CD4-positive, alpha-beta T cell treated with Interferon alpha-2 for 1 hour (primary cell): ENCODE measurements at places on chromosomes 2 and 18.

- DNase-seq, result no peak
These were observed 210.4 kb downstream of the CDH19 start for GRCh38 chr18:66393463-66393862.

GRCh38 chr18:79360933-79361332, 34.8 kb upstream of the NFATC1 start:
- DNase-seq, result no peak

GRCh38 chr18:61334491-61334850, 1.2 kb downstream of the CDH20 start:
- DNase-seq, result no peak

- no peak for DNase-seq
These were observed 64.7 kb downstream of the RAPH1 start for GRCh38 chr2:203470371-203470770.

DNA sequence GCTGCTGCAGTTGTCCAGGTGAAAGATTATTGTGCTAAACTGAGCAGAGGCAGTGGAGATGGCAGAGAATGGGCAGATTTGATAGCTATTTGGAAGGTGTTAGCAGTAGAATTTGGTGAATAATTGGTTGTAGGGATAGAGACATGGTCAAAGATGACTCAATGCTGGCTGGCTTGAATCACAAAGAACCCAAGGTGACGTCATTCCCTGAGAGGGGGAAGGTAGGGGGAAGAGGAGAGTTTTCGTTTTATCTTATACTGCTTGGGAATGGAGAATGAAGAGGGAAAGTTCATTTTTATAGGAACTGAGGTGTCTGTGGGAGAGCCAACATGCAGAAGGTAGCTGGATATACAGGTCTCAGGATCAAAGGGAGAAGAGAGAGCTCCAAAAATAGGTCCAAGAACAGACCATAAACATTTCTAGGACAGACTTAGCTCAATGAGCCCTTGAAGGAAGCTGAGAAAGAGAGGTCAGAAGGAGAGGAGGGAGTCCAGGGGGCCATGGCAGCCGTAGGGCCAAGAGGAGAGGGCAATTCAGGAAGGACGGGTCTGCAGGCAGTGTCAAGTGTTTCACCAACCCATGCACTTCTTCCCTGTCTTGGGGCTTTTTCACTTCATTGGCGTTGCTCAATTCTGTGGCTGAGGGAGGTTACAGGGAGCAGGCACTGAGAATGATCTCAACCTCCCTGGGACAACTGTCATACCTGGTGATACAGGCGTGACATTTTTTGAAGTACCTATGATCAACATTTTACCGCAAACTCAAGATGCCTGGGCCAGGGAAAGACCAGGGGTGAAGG, 281.3 kb downstream of the TDRD15 start:
- DNase-seq, result no peak

DNA sequence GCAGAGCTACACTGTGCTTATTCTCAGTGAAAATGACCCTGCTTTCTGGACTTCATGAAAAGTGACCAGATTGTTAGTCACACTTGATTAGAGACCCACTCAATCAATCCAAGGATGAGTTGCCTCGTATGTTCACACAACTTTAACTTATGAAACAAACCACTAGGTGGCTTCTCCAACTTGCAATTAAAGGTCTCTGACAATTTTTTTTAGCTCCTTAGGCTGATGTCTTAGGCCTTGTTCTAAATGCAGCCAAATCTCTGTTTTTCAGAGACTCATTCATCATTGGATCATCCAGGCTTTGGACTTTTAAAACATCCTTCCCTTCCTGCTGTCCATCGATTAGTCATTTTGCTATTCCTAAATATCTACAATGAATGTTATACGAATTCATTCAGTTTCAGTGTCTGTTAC, 63.4 kb downstream of the MREG start:
- DNase-seq, result no peak

DNA sequence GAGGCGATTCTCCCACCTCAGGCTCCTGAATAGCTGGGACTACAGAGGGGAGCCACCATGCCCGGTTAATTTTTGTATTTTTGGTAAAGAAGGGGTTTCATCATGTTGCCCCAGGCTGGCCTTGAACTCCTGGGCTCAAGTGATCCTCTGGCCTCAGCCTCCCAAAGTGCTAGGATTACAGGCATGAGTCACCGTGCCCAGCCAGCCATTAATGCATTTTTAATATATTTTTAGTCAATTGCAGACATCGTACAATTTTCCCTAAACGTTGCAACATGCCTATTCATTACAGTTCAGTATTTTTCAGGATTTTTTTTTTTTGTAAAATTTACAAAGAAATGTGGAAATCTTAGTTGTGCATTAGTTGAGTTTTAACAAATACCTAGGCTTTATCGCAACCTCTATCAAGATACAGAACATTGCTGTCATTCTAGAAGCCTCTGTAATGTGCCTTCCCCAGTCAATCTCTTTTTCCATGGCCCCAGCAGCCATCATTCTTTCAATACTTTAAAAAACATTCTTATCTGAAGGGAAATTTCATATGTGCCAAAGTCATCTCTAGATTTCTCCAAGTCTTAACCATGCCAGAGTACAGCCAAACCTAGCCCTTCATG, 14.7 kb downstream of the NABP1 start:
- no peak for DNase-seq

DNA sequence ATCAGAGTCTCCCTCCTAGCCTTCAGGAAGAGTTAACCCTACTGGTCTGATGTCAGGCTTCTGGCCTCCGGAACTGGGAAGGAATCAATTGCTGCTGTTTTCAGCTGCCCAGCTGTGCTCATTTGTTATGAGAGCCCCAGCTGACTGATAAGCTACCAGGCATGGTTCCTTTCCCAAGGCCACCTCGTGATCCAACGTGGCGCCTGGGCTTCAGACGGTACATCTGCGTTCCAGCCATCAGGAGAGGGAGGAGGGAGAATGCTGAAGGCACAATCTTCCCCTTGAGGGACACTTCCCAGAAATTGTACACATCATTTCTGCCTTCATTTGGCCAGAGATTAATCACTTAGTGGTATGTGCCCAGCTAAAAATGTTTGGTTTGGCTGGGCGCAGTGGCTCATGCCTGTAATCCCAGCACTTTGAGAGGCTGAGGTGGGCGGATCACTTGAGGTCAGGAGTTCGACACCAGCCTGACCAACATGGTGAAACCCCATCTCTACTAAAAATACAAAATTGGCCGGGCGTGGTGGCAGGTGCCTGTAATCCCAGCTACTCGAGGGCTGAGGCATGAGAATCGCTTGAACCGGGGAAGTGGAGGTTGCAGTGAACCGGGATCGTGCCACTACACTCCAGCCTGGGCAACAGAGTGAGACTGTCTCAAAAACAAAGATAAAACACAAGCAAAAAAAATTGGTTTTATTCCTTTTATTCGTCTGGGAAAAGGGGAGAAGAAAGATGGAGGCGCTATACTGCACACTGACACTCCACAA, 10.5 kb upstream of the ARMC9 start:
- no peak for DNase-seq

GRCh38 chr2:43000242-43001054, 208.1 kb upstream of the HAAO start:
- DNase-seq, result no peak

- DNase-seq, result no peak
These were observed 73.7 kb downstream of the MEIS1 start for GRCh38 chr2:66508484-66509071.

GRCh38 chr2:79001285-79001684, 24.2 kb upstream of the REG3G start:
- DNase-seq, result no peak

DNA sequence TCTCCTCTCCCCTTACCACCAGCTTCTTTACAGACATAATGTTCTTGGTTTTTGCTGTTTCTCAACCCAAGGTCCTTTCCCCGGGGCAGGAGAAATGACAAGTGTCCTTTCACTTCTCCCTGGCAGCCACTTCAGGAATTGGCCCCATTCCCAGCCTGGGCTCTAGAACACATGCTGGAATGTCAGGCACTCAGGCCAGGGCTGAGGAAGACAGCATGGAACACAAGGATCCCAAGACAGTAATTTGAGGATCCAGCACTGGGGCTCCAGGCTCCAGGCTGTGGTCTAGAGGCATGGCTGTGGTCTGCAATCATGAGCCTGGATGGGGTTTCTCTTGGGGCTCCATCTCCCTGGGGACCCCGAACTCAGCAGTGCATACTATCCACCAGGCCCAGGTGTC, 201.4 kb downstream of the CELF4 start:
- no peak for DNase-seq

DNA sequence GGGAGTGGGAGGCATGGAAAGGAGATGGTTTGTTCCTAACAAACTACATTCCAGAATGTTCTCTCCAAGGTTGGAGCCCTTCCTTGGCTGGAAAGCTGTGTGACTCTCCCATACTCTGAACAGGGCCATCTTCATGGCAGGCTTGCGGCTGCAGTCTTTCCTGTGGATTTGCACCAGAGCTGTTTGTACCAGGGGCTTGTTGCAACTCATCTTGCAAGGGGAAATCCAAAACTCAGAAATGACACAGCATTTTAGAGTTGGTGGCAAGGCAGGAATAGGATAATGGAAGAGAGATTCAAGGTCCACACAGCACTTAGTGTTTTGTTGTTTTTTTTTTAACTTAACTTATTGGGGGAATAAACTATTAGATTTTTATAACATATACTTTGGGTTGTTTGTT, 73.7 kb upstream of the ZNF516 start:
- DNase-seq, result no peak

DNA sequence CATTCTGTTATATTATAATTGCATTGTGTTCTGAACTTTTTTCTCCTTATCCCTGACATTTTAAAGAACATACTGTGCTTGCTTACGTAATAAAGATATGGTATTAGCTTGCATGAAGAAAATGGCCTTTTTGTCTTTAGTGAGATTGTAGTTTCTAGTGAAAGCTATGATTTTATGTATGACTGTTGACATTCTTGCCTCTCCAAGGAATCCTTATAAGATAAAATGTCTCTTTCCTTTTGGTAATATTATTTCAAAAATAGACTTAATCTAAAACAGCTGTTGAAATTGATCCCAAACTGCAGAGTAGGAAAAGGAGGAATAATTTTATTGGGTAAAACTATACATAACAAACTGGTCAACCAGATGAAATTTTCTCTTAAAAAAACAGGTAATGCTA, 40.8 kb upstream of the CCDC102B start:
- DNase-seq, result no peak

- DNase-seq, result no peak
These were observed 110.0 kb downstream of the NCKAP5 start for GRCh38 chr2:133458280-133458679.

GRCh38 chr2:170277951-170278350, 100.0 kb downstream of the MYO3B start:
- no peak for DNase-seq

DNA sequence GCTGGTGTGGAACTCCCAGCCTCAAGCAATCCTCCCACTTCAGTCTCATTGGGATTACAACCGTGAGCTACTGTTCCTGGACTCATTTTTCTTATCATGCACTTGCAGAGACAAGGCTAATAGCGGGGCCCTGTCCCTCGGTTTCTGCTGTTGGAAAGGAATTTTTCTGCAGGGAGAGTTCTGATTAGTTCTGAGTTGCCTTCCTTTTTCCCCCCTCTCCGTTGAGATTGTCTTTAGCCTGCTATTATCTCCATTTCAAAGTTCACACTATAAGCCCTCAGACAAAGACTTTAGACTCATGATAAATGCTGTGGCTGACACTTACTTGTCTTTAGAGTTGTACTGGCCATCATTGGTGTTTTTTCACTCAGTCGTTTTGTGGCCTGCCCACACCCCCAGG, 97.2 kb downstream of the NCOA1 start:
- DNase-seq, result no peak

- DNase-seq, result no peak
These were observed 359.9 kb downstream of the OSR1 start for GRCh38 chr2:18998491-18998890.

- DNase-seq, result no peak
These were observed 32.7 kb downstream of the APCDD1 start for GRCh38 chr18:10487154-10487553.

DNA sequence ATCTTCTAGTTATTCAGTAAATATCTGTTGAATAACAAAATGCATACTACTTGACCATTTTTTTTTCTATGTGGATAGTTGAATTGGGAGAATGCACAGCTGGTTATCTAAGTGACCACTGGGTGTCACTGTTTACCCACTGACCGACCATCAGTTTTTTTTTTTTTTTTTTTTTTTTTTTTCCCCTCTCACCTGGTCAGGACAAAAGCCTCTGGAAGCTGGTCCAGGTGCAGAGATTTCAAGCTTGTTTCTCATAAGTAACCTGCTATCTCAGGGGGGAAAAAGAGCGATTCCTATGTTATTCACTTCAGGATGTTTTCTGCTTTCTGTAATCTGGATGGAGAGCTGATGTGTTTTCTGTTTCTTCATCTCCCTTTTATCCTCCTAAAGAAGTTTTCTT, 256.0 kb downstream of the DCDC2C start:
- DNase-seq, result no peak

DNA sequence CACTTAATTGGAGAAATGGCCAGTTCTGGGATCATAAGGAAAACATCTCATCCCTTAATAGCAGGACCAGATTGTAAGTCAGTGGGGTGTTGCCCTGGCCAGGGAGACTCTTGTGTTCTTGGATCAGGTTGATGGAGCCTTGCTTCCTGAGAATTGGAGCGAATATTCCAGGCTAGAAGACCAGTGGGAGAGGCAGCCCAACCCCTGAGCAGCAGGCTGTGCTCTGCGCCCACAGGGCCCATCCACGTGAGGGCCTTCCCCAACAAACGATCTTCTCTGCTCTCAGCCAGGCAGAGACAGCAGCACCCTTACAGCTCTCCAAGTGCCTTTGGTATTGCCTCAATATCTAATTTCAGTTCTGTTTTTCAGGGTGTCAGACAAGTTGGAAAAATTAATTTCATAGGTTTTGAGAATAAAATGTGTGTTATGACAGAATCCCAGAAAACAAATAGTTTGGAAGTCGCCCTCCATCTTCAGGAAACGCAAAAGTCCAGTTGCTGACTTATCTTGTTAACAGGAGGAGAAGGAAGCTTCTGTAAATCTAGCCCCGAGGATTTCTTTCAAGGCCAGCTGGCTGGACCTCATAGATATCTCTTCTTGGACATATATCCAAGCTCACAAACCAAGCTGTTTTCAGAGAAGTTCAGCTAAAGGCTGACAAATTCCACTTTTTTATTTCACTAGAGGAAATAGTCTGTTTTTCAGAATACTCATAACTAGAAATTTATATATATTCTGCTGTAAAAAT, 105.5 kb downstream of the COPS8 start:
- no peak for DNase-seq

GRCh38 chr2:71702971-71703898, 249.9 kb downstream of the DYSF start:
- DNase-seq, result no peak
